ENCODE measurements at places on chromosomes 3 and 15.

DNA sequence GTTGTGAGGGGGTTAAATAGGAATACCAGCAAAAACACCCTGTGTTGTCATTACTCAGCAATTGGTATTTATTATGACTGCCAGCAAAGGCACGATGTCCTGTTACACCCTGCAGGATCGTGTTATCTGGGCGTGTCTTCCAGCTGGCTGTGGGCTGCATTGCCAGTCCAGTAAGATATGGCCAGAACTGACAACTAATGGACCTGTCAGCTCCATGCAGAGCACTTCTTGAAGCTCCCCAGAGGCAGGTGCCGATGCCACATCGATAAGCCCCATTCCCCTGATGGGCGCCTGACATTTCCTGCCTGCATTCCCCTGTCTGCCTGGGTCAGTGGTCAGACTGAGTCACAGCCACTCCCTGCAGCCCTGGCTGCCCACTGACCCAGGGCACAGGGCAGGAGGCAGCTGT, 79.7 kb upstream of the RASGRF1 start:
- DNase-seq, result no peak

- DNase-seq, result no peak
These were observed 684 bp downstream of the SLTM start for GRCh38 chr15:58932710-58933280.

DNA sequence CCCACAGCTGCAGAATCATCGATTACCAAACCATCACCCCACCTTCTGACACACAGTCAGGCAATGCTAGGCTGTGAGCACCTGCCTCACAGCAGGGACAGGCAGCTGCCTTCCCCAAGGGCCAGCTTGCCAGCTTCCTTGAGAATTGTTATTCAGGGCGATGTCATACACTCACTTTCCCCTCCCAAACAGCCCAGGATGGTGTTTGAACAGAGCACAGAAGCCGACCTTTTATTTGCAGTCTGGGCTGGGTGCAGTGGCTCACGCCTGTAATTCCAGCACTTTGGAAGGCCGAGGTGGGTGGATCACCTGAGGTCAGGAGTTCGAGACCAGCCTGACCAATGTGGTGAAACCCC, 84.5 kb upstream of the HERC1 start:
- no peak for DNase-seq

DNA sequence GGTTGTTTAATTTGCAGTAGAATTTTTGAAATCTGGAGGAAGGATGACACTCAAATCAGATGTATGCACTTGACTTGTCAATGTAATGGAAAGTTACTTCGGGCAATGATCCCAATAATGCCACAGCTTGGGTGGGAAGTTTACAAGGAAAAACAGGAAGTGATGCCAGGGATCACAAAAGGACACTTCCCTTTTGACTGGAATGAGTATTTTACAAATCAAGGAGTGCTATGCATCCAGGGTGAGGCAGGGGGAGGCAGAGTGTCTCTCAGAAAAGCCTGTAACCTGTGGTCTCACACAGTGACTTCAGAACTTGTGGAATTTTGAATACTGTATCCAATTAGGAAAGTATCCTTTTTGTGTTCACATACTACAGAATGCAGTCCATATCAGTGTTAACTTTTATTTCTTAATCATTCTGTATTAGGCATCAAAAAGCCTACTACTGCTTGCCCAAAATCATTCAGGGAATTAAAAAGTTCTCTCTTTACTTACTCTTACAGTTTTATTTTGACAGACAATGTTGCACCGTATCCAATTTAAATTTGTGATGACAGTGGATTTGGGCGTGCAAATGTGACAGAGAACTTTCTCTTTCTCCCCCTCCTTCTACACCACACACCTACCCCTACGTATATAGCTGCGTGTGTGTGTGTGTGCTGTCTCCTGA, 445.1 kb downstream of the MECOM start:
- no peak for DNase-seq

GRCh38 chr3:9246189-9246588, 3.3 kb downstream of the SRGAP3 start:
- DNase-seq, result no peak

DNA sequence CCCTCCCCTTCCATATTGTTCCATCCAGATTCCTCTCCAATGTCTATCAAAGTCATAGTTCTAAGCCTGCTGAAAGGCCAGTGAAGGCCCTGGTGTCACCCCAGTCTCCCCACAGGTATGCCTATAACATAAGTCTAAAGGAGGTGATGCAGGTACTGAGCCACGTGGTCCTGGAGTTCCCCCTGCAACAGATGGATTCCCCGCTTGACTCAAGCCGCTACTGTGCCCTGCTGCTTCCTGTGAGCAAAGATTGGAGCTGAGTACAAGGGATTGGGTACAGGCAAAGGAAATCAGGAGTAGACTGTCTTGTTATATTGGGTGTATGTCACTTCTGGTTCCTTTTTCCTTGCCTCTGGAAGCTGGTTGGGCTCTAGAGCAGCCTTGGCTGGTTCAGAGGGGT, 8.2 kb downstream of the EIF2B5 start:
- DNase-seq, result no peak

DNA sequence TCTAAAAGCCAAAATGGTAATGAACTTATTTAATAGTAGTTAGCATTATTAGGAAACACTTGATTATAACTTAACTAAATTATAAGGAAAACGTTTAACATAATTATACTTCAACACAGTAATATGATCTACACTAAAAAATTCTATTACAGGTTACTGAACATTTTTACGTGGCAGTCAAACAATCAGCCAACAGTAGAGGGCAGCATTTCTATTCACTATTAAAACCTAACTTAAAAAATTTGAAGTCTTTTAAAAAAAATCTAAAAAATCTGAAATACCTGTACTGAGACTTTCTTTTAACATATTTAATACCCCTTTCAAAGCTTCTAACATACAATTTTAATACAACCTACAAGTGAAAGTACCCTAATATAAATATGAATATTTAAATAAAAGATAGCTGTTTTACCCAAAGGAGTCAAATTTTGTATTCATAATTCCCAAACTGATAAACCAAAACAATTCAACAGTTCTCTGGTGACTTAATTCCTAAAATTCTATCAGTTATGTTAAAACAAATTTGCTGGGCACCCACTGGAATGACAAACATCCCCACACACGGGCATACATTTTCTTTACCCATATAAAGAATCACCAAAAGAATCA, 41.5 kb downstream of the DLG1 start:
- no peak for DNase-seq

DNA sequence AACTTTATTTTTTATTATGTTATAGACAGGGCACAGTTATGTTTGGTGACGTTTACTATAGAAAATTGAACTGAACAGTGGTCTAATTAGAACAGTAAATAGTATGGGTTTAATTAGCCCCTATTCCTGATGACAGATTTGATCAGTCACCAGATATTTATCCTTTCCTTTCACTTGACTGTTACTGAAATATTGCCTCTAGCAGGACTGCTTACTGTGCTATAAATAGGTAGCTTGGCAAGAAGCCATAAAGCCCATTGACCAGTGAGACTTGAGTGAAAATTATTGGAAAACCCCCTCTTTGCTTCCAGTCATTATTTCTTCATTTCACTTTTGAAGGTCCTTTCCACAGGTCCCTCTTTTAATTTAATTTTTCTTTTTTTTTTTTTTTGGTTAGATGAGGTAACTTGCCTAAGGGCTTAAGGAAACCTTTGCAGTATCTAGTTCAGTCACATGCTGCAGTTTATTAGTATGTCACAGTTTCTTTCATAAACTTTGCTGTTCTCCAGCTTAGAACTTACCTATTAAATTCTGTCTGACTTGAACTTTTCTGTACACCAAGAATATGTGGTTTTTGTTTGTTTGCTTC, 115.6 kb downstream of the ADAMTSL3 start:
- DNase-seq, result no peak

DNA sequence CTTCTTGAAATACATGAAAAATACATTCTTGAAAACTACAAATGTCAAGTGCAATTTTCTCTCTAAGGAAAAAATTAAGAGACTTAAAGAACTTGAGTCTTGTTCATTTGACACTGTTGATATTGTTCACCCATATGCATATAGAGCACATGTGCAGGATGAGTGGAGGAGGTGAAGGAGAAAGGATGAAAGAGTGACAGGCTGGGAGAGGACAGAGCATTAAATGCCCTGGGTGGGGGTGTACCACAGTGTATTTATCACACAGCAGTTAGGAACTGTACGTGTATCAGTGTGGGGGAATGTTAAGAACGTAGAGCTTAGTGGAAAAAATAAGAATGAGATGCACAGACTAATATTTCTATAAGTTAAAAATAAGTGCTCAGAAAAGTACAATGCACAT, 45.7 kb downstream of the CTDSPL start:
- DNase-seq, result no peak
